G401 (cell line): ENCODE measurements at places on chromosomes 4 and X. TPM values are rescaled to one million over a fixed set of nuclear protein-coding genes. Genes with fewer than 3 reads are reported as not detected.

GRCh38 chr4:56788081-56788480 lies 33.4 kb downstream of the SPINK2 start:
- no peak for DNase-seq

DNA sequence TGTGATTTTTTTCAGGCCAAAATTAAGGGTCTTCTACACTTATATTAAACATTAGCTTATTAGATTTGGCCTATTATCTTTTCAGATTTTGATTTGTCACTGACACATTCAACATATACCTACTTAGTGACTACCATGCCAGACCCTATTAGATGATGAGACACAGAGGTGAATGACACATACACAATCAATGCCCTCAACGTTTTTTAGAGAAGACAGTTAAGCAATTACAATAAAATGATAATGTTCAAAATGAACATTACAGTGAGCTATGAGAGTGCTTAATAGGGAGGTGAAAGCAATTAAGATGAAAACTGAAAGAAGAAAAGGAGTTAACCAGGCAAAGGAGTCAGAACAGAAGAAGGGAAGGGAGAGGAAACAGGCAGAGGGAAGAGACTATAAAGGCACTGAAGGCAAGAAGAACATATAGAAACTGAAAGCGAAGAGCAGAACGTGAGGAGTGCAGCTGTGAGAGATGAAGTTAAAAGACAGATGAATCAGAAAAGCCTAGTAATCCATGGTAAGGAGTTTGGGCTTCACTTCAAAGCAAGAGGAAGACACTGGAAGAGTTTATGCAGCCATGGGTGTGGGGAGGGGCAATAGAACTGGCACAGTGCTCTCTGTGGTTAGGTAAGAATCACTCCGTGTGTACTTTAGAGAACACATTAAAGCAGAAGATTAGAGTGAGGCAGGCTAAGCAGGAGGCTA lies 119.0 kb downstream of the REELD1 start:
- DNase-seq, result no peak

DNA sequence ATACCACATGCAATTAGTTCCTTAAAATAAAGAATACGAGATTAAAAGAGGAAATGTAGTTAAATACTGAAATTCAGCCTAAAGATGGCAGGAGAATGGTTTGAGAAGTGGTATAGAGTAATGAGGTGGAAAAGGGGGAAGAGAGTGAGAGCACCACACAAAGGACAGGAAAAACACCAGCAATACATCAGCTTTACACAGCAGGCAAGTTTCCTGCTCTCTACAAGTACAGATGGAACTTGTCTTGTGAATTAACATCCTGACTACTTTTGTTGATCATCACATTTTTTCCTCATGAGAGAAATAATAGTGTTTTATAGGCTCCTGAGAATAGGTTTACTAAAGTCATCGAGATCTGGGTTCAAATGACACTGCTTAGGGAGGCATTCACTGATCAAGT lies 2.9 kb upstream of the UNC5C start:
- no peak for DNase-seq

Gene SYP
- 8.7 and 13.8 TPM in 2 replicates for total RNA-seq
